ENCODE measurements at places on chromosomes 6 and 20.

GRCh38 chr20:46004889-46005473, 3.7 kb upstream of the MMP9 start:
- no peak for DNase-seq

- no peak for DNase-seq
Observed at GRCh38 chr20:17066902-17067301, 159.9 kb upstream of the PCSK2 start.

DNA sequence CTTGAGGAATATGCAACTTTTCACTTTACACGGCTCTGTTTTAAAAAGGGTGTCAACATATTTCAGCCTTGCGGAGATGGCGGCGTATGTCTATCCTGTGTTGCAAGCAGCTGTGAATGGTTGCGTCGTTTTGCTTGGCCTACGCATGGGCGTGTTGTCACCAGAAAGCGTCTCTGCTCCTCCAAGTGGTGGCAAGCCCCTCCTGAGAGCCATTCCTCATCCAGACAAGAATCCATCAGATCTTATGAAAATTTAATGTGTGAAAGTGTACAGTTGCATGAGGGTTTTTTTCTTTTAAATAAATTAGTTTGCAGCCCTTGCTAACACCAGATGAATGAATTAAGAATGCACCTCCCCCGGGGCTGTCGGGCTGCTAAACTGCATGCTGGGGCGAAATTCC, 114.4 kb downstream of the PHACTR3 start:
- no peak for DNase-seq

DNA sequence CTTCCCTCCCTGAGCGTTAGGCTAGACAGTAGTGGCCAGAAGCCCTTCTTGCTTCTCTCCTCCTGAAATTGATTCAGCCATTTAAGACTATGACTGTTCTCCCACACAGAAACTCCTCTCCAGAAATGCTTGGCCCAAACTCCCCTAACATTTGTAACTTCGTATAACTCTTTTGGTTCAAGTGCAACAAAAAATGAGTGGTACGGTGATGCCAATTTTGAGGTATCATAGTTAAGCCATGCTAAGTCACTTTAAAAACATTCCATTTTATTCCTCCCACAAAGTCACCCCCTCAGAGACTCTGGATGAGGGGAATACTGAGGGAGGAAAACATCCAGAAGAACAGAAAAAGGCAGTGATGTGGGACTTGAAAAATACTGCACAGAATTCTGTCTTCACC, 21.1 kb upstream of the ROS1 start:
- no peak for DNase-seq

DNA sequence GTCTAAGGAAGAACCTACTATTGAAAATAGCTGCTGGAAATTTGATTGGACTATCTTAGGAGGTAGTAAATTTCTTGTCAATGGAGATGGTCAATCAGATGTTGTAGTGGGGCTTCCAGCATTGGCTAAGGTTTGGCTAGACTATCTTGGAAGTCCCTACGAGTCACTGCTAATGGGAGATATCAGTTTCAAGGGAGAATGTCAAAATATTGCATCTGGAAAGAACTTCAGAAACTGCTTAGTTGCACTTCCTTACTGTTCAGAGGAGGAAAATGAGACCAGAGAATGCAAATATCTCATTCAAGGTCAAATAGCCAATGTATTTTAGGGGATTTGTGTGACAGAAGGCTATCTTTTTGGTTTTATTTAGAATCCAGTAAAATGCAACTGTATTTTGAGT, 53.5 kb upstream of the CCN2 start:
- no peak for DNase-seq

Data from activated effector memory CD4-positive, alpha-beta T cell treated with anti-CD3 and anti-CD28 coated beads, Interleukin-2, amount 50 U/mL, for 16 hours (primary cell).